Thoracic aorta (tissue), 2 donors: ENCODE measurements at places on chromosomes 2 and 18. TPM values are rescaled to one million over a fixed set of nuclear protein-coding genes. Genes with fewer than 3 reads are reported as not detected.

Gene SOWAHC
- 19.4 TPM for total RNA-seq

DNA sequence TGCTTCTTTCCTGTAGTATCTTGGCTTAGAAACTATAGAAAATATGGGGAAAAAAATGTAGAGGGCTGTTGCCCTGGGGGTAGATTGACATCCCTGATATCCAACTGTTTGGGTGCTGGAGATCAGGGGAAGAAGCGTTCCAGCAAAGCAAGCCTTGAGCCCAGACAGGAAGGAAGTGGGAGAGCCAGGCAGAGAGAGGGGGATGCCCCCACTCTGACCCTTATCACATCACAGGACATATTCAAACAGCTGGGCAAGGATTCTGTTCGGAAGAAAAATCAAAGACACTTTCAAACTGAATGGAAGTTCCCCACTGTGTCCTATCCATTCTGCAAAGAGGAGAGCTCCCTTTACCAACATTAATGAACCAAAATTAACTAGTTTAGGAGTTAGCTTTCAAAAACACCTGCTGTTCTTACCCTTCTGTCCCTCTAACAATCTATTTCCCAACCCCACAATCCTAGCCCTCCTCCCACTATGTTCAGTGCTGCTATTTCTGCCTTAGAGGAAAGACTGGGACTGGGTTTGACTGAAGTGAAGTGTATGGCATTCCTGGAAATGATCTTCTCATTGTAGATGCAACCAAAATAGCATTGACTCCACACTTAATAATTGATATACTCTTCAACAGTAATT is 16.9 kb upstream of the KCNG3 start:
- H3K4me3 ChIP-seq = no peak overlapping the region
- no peaks in the 10 kb centered on the region for H3K4me1 ChIP-seq
- H3K27ac ChIP-seq = no peak overlapping the region
- H3K27me3 ChIP-seq = no peaks in the 10 kb centered on the region
- H3K36me3 ChIP-seq = no peaks in the 10 kb centered on the region
- DNase-seq = no peak

GRCh38 chr2:241271706-241272302 is 43.7 kb downstream of the HDLBP start:
- DNase-seq = peak; percentile 66
- peaks cover 26% of the 10 kb centered on the region for H3K4me1 ChIP-seq
- no peaks in the 10 kb centered on the region for H3K27me3 ChIP-seq
- peak overlapping the region; percentile 97 for H3K4me3 ChIP-seq

DNA sequence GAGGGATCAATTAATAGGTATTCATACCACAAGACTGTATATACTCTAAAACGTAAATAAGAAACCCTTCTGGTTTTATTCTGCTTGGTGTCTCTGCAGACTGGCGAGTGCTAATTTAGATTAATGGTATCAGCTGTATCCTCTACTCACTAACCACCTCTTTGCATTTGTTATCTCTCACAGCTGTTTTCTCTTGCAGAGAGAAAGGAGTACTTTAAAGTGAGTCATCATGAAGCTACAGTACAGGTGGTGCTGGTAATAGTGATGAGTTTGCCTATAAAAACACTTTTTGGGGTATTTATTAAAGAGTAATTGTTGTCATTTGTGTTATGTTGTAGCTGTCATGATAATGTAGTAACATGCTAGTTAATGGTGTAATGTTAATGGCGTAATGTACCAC is 147.7 kb downstream of the NETO1 start:
- H3K36me3 ChIP-seq = no peaks in the 10 kb centered on the region
- no peak for DNase-seq
- H3K27ac ChIP-seq = no peak overlapping the region
- H3K4me3 ChIP-seq = no peak overlapping the region
- no peaks in the 10 kb centered on the region for H3K27me3 ChIP-seq

DNA sequence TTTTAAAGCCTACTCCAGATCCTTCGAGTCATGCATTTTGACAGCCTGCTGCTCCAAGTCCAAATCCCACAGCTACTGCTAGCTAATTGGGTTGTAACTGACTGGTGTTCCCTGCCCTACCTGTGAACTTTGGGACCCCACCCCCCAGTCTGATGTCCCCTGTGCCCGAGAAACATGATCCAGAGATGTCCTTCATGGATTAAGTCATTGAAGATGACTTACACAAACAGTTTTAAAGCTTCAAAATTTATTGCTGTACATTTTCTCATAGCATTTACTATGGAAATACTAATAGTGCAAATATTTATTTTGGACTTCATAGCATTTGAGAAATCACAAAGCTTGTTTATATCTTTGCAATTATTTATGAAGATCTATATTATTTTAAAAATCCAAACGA is 73.1 kb downstream of the MBD2 start:
- H3K27ac ChIP-seq = no peak overlapping the region
- H3K4me3 ChIP-seq = no peak overlapping the region
- DNase-seq = no peak
- peaks cover 2% of the 10 kb centered on the region for H3K4me1 ChIP-seq

Gene VWC2L
- total RNA-seq = not detected

DNA sequence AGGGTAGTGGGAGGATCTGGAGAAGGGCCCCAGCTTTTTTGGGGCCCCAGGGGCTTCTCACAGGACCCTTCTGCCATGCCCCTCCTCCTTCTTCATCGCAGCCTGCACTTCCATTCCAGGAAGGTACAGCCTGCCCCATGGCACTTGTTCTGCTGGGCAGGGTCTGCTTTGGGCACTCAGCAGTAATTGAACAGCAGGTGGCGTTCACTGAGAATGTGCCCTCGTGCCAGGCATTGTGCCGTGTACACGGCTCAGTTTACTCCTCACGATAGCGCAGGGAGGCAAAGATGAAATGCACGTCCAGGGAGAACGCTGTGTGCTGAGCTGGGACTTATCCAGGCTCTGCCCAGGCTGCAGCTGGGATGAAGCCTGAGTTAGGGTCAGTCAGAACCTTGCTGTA is 54.8 kb upstream of the ASB18 start:
- no peaks in the 10 kb centered on the region for H3K4me1 ChIP-seq
- H3K36me3 ChIP-seq = no peaks in the 10 kb centered on the region
- H3K27ac ChIP-seq = no peak overlapping the region
- H3K27me3 ChIP-seq = no peaks in the 10 kb centered on the region

DNA sequence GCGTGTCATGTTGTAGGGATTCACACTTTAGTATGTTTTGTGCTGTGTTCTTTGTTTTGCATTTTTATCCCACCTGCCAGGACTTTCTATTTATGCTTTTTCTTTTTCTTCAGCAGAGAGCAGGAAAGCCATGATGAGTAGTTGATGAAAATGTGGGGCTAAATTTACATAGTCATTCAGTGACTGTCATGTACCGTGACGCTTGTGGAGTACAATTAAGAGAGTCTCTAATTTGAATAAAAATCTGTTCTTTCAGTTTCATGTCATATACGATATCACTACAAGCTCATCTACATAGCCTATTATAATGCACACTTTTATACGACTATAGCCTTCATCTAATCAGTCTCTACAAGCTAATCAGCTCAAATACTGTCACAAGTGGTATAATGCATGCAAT is 112.7 kb upstream of the SPATS2L start:
- no peaks in the 10 kb centered on the region for H3K4me1 ChIP-seq
- no peaks in the 10 kb centered on the region for H3K27me3 ChIP-seq
- H3K36me3 ChIP-seq = no peaks in the 10 kb centered on the region
- no peak overlapping the region for H3K27ac ChIP-seq
- no peak for DNase-seq

Gene C2orf15
- 4.9 TPM for total RNA-seq

Gene EMILIN1
- total RNA-seq = 309 TPM

DNA sequence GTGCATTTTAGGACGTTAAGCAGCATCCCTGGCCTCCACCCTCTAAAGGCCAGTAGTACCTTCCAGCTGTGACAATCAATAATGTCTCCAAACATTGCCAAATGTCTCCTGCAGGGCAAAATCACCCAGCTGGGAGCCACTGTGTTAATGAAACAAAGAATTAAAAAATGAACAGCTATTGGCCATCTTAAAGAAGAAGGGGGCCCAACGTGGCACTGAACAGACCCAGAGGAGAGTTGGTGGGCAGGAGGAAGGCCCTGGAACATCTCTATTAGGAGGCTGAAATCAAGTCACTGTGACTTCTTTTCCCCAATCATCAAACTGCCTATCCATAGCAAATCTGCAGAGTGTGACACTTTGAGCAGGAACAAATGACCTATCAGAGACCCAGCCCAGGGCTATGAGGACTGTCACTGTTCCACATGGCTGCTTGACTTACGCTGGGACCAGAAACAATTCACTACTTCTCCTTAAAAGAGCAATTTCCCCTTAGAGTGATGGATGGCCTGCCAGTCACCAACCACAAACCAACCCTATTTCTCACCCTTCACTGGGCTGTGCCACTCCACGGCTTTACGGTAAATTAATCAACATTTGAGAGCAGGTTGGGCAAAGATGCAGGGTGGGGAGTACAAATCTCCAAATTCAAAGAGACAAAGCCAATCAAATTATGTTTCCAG is 35.2 kb upstream of the TEX51 start:
- no peak overlapping the region for H3K4me3 ChIP-seq
- H3K27ac ChIP-seq = no peak overlapping the region
- H3K4me1 ChIP-seq = no peaks in the 10 kb centered on the region
- H3K36me3 ChIP-seq = no peaks in the 10 kb centered on the region
- no peaks in the 10 kb centered on the region for H3K27me3 ChIP-seq

DNA sequence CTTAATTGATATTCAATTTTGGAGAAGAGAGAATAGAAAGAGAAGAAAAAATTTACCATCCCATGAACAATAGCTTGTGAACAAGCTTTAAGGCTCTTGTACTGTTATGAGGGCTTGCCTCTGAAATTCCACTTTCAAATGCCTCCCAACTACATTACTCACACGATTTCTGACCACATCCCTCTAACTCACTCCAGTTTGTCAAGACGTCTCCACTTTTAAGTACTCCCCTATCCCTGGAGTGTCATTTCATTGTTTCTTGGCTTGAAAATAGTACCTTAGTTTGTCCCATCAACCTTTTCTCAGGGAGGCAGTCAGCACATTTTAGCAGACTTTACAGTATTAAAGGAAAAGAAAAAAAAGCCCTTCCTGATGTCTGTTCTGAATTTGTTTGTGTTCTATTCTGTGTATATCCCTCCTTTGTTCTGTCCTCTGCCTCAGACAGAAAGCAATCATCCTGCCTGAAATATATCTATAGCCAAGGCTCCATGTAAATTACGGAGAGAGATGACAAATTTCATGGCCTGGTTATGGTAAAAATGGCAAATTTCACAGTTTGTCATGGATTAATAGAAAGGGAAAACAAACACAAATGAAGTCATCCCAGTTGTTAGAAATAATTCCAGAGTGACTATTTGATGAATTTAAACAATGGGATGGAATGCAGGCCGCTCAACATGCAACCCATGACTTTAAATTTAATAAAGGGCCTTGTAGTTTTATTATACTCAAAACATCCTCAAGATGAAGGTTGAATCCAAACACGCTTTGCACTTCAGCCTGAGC is 228.8 kb downstream of the ETAA1 start:
- no peaks in the 10 kb centered on the region for H3K27me3 ChIP-seq
- no peak overlapping the region for H3K27ac ChIP-seq
- H3K4me1 ChIP-seq = no peaks in the 10 kb centered on the region
- no peaks in the 10 kb centered on the region for H3K36me3 ChIP-seq
